Stimulated activated CD8-positive, alpha-beta memory T cell treated with anti-CD3 and anti-CD28 coated beads, Interleukin-4, amount 100 ng/mL, for 4 hours (primary cell): ENCODE measurements at places on chromosomes 12 and 14.

- DNase-seq = no peak
These were observed 26.8 kb upstream of the APOF start for GRCh38 chr12:56389412-56389811.

DNA sequence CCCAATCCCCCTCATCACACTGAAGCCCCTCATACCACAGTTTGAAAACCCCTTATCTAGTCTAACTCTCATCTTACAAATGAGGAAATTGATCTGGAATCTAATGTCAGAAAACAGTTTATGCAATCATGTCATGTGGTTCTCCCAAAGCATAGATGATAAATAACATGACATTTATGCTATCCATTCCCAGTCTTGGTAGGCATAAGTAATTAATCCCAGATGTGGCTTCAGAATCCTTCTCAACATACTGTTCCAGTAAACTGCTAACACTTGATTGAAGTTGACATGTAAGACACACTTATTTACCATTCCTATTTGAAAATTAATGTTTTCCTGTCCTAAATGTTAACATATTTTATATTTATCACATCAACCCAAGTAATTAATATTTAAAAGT lies 168.7 kb downstream of the GALC start:
- no peak for DNase-seq

DNA sequence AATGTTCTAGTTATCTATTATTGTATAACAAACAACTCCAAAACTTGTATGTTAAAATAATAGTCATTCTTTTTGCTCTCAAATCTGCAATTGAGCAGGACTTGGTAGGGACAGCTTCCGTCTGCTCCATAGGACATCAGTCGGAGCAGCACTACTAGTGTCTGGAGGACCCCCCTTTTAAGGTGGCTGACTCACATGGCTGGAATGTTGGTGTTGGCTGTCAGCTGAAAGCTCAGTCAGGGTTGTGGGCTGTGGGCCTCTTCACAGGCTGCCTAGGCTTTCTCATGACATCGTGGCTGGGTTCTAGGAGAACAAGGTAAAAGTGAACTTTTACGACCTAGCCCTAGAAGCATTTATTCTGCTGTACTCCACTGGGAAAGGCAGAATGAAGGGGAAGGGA lies 160.6 kb downstream of the ANO4 start:
- no peak for DNase-seq

DNA sequence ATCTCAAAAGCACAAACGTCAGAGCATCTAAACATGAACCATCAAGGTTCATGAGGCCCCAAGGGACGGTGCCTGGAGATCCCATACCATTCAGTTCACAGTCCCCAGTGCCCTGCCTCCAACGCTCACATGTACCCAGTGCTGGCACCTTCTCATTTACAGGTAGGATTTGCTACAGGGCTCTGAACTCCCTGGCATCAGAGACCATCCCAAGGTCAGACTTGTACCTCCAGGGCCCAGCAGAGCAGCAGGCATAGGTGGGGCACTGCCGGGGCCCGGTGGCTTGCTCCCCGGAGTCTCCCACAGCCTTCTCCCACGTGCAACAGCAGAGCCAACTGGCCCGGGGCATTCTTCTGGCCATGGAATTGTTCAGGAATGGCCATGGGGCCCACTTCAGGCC lies 114.8 kb downstream of the BCL11B start:
- no peak for DNase-seq

- DNase-seq = no peak
These were observed 19.9 kb upstream of the CD27 start for GRCh38 chr12:6424866-6425265.

DNA sequence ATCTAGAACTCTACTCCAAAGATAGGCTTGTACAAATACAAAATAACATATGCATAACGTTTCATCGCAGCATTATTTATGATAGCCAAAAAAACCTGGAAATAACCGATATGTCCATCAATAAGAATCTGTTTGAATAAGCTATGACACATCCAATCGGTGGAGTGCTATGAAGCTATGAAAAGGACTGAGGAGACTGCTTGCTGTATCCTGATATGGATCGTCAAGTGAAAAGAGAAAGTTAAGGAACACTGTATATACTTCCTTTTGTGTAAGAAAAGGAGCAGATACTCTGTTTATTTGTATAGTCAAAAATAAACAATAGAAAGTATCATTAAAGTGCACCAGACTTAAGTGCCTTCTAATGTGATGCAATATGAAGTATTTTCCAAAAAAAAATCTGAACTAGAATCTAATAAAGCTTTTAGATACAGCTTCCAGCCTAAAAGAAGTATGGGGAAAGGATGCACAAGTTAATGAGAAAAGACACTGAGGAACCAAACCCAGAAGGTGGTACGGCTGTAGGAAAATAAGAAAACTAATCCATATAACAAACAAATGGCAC lies 645 bp upstream of the KLHDC1 start:
- no peak for DNase-seq

GRCh38 chr12:85385406-85385805 lies 105.4 kb downstream of the ALX1 start:
- DNase-seq = no peak

GRCh38 chr12:43362910-43363694 lies 188.9 kb downstream of the ADAMTS20 start:
- no peak for DNase-seq

DNA sequence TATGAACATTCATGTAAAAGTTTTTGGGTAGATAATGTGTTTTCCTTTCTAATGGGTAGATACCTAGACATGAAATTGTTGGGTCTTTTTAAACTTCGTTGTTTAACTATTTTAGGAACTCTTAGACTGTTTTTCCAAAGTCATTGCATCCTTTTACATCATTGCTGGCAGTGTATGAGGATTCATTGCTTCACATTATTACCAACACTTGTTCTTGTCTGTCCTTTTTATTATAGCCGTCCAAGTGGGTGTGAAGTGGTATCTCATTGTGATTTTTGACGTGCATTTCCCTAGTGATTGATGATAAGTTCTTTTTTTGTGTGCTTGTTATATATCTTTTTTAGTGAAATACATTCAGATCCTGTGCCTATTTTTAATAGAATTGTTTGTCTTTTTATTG lies 39.4 kb downstream of the USP15 start:
- DNase-seq = no peak

GRCh38 chr14:102668291-102668873 lies 75.9 kb downstream of the RCOR1 start:
- no peak for DNase-seq

GRCh38 chr12:120012067-120012621 lies 23.1 kb downstream of the BICDL1 start:
- peak; percentile 69 for DNase-seq

- no peak for DNase-seq
These were observed 12.7 kb downstream of the SPTLC2 start for GRCh38 chr14:77603654-77604255.

DNA sequence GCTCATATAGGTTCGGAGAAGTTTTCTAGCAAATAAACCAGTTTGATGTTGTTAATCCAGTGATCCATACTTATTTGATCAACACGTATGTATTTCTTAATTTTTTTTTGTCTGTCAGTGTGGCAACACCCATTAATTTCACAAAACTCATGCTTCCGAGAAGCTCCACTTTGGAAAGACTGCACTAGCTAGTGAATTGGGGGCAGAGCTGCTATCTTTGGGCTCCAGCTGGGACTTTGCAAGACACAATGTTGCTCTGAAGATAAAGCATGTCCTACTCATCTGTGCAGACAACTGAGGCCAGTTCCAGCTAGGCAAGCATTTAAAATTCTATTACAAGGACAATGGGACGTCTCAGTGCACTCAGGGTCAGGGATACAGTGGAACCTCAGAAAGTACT lies 298.4 kb downstream of the NUAK1 start:
- no peak for DNase-seq

- DNase-seq = no peak
These were observed 111.5 kb upstream of the SYT1 start for GRCh38 chr12:78753058-78753457.

DNA sequence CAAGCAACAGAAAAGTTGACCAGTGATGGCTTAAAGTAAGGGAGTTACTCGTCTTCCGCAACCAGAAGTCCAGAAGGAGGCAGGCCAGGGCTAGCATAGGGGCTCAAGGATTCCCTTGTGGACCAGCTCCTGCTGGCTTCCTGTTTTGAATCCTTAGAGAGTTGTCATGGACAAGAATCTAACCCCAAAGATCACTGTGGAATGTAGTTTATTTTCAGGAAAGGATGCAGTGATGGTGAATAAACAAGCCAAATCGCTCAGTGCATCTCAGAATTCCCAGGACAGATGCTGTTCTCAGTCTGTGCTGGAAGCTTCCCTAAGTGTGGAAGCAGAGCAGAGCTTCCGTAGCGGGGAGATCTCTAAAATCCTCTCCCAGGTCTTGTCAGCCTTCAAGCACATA lies 311.3 kb downstream of the C12orf75 start:
- no peak for DNase-seq

DNA sequence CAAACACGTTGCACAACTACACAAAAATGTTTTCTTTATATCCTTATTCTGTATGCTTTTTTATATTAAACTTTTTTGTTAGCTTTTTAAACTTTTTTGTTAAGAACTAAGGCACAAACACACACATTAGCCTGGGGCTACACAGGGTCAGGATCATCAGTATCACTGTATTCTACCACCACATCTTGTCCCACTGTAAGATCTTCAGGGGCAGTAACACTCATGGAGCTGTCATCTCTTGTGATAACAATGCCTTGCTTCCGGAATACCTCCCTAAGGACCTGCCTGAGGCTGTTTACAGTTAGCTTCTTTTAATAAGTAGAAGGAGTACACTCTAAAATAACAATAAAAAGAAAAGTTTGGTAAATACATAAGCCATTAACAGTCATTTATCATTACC lies 42.2 kb downstream of the PLEKHA5 start:
- no peak for DNase-seq

DNA sequence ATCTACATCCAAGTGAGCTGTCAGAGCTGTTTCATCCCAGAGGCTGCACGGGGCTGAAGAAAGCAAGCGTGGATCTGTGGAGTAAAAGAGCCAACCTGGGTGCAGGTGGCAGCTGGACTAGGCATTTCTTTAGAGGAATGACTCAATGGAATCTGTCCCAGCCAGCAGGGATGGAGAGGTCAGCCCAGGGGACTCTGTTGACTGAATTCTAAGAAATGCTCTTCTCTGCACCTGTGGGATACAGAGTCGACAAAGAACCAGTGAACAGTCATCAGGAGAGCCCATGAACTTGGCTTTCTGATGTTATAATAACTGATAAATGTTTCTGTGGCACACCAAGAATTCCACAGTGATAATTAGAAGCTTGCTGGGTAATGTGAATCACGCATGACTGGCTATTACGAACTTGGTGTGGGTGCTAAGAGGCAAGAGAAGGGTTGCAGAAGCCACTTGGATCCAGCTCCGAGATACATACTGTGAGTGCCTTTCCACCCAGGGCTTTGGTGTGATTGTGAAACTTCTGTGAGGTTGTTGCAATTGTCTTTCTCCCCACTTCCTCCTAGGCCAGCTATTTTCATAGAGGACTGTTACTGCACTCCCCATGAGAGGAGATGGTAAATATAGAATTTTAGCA lies 16.2 kb downstream of the PYGL start:
- DNase-seq = no peak

GRCh38 chr12:100391856-100392255 lies 35.0 kb downstream of the SLC17A8 start:
- no peak for DNase-seq

DNA sequence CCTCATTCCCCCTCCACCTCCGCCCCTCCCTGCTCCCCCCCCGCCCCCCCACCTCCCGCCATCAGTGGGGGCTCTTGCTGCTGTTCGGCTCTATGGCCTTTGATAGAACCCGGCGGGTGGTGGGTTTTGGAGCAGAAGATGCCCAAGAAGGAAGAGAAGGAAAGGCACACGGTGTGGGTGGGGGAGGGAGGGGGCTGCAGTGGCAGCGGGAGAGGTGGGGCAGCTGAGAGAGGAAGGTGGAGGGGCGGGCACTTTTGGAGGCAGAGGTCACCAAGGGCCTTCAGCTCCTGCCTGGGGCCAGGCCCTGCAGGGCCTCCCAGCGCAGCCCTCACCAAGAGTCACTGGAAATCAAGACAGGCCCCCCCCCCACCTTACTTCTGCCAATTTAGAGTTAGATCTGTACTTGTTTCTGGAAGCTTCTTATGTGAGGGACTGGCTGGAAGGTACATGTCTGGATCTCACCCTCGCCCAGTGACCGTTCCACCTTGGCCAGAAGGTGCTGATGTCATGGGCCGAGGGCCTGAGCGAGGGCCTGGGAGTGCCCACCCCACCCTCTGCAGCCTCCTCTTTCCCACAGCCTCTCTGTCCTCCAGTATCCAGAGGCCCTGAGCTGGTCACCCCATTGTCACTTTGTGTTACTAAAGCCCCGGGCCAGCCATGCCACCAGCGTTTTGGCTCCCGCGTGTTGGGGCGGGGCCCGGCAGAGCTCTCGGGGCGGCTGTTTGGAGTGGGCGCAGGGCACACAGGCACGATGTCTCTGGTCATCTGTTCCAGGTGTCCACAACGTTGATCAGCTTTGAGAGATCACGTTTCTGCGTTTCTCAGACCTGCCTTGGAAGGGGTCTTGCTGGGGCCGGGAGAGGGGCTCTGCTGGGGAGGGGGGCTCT lies 153.9 kb downstream of the KIF26A start:
- DNase-seq = no peak

- no peak for DNase-seq
These were observed 26.7 kb downstream of the TBK1 start for GRCh38 chr12:64478661-64479060.

DNA sequence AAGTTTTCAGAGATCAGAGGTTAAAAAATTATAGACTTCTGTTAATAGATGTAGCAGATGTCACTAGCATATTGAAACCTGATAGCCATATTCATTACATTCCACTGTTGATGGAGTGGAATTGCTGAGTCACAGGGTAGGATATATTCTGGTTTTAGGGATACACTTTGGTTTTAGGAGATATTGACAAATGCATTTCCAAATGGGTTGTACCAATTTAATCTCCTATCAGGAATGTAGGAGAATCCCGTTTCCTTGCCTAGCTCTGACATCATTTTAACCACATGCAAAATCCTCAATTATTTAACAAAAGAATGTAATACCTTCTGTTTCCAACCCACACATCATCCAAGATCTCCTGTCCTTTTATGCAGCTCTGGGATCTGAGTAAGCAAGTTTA lies 30.7 kb upstream of the ESR2 start:
- no peak for DNase-seq

DNA sequence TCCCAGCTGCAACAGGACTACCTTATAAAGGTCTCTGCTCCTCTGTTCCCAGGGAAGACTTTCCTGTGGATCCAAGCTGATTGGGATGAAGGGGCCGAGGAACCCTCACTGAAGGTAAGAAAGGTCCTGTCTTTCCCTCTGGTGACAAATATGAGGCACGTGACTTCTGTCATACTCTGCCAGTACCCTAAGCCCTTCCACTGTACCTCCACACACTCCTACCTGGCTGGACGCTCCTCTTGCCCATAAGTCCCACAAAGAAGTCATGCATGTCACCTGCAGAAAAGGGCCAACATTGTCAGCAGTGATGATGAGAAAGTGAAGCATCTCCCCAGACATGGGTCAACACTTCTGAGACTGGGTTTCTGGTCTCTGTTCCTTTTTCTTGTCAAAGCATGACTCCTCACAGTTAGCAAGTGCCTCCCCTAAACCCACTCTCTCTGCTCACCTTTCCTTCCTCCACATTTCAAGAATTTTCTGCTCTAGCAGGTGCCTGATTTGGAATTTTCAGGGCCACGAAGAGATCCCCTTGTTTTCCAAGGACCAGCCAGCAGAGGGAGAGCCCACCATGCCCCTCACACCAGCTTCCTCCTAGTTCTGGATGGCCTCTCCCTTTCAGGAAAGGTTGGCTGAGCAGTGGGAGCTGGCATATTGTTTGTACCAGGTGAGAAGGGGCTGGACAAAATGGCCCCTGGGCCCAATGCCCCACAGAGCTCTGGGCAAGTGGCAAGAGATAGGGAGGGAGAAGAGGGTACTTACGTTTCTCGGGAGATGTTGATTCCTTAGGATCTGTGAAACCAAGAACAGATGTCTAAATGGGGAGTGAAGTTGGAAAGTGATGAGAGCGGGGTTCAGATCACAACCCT lies 3.5 kb downstream of the TAC3 start:
- no peak for DNase-seq
